Immature natural killer cell (primary cell): ENCODE measurements at places on chromosomes 5 and 9.

DNA sequence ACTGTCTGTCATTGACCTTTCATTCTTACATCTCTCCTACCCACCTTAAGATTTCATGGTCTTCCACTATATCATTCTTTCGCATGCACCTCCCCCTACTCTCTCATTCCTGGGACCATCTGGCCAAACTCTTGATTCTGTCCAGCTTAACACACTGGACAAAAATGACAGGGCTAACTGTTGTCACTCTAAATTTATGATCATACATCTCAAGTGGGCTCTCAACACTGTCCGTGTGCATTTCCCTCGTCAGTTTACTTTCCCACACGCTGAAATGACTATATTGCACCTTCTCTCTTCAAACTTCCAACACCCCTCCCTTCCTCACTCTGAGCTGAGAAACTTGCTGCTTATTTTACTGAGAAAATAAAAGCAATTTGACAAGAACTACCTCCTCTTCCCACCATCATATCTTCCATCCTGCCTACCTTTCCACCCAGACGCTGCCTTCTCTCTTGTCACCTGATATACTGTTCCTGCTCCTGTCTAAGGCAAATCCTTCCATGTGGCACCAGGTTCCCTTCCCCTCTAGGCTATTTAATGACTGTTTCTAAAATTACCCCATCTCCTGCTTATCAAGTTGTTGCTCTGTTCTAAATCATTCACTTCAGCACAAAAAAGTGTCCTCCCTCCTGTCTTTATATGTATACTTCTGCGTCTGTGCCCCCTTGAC lies 8.1 kb upstream of the KLF9 start:
- DNase-seq, result no peak

DNA sequence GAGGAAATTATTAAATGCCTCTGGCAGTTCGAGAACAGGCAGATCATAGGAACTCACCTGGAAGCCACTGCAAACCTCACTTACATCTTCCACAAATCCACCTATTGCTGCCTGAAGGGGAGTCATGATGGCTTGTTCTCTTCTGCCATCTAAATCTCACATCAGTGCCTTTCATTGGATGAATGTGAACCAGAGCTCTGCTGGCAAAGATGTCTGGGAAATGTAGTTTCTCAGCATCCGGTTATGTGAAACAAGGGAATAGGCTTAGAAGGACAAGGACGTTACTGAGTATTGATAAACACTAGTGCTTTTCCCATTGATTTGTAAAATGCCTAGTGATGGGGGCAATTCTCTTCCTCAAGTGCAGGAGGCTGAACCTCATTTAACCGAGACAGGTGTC lies 483.3 kb downstream of the ARHGEF28 start:
- DNase-seq, result no peak

- DNase-seq, result peak; percentile 65
Observed at GRCh38 chr5:180494510-180495181, 467 bp downstream of the CNOT6 start.

DNA sequence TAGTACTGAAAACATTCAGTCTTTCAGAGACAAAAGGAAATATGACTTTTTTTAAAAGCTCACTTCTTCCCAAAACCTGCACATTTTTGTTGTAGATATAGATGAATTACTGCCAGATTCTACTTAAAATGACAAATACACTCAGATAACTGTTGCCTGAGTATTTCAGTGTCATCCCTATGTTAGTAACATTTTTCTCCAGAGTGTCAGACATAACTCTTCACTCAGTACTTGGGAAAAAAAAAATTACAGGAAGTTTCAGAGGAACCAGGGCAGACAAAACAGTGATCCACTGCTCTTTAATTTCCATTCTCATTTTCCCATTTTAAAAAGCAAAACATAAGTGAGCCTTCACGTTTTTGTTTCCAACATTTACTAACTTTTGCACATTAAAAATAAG lies 79.3 kb upstream of the ITGA1 start:
- no peak for DNase-seq

DNA sequence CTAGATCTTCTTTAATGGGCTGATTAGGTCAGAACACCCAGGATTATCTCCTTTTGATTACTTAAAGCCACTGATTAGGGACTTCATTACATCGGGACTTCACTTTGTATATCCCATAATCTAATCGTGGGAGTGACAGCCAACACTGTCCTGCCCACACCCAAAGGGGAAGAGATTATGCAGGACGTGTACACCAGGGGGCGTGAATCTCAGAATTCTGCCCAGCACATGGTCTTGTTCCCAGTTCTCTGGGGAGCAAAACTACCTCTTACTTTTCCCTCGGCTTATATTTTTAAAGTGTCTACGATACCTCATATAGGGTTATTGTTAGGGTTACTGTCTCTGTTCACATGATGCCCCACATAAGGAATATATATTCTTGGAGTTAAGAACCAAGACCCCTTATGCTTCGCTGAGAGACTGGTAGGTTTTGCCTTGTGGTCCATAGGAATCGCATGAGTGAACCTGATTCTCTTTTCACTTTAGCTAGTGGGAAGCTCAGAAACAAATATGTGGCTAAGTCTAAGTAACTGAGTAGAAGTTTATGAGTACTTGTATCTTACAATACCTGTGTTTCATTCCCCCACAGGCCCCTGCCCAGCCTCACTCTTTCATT lies 192.7 kb downstream of the GNA14 start:
- no peak for DNase-seq

DNA sequence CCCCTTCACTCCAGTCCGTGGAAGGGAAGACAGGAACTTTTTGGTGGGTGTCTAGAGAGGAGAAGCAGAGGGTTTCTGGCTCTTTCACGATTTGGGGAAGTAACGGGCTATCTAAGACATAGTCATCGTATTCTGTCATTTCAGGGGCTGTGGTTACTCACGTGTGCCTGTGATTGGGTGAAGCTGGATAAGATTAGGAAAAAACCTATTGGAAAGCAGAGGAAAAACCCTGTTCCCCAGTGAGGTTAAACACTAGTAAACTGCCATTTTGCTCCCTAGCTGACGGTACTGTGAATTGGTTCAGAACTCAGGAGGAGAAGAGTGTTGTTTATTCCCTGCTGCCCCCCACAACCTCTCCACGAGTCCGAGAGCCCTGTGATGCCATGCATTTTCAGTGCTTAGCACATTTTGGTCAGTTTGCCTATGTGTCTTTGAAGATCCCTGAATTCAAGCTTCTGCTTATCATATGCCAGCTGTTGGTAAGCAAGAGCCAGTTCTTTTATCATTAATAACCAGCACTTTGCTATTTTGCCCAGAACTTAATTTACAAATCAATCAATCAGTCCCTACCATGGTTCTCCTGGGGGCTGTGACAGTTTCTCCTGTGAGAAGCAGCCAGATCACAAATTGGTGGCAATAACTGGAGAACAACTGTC lies 45.1 kb upstream of the ROR2 start:
- no peak for DNase-seq

- DNase-seq, result no peak
Observed at GRCh38 chr5:130908186-130908585, 256.9 kb downstream of the HINT1 start.

DNA sequence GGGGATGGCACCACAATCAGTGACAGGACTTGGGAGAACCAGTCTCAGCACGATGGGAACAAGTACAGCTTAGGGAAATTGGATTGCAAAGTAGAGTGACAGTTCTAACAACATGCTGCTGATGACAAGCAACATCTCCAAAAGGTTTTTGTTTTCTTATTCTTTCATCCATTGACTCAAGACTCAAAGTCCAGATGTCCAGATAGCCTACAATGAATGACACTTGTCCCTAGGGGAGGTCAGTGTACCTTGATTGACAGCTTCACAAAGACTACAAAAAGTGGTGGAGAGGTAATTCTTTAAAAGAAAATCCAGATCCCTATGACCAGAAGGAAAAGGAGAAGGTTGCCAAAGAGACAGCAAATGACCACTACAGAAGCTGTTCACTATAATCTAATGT lies 323.9 kb downstream of the TMEM232 start:
- DNase-seq, result no peak

- no peak for DNase-seq
Observed at GRCh38 chr5:96470785-96471184, 37.7 kb upstream of the PCSK1 start.

GRCh38 chr5:108634010-108634616 lies 113.6 kb upstream of the FER start:
- no peak for DNase-seq

- DNase-seq, result no peak
Observed at GRCh38 chr5:95347506-95348120, 43.6 kb upstream of the FAM81B start.

GRCh38 chr9:112110094-112110776 lies 64.9 kb downstream of the SUSD1 start:
- DNase-seq, result no peak

GRCh38 chr9:75053869-75054268 lies 25.8 kb upstream of the CARNMT1 start:
- no peak for DNase-seq

GRCh38 chr5:16871746-16872339 lies 64.2 kb downstream of the MYO10 start:
- no peak for DNase-seq

- no peak for DNase-seq
Observed at GRCh38 chr5:71873191-71873591, 154.1 kb downstream of the CARTPT start.

DNA sequence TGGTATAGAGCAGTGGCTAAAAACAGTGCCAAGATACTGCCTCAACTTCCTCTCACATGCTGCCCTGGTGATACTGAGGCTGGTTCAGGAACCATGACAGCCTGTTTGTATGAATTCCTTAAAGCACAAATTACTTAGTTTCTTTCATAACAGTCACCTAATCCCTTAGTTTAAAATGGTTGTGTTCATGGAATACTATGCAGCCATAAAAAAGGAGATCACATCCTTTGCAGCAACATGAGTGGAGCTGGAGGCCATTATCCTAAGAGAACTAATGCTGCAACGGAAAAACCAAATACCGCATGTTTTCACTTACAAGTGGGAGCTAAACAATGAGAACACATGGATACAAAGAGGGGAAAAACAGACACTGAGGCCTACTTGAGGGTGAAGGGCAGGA lies 21.8 kb downstream of the ZFP62 start:
- DNase-seq, result no peak

DNA sequence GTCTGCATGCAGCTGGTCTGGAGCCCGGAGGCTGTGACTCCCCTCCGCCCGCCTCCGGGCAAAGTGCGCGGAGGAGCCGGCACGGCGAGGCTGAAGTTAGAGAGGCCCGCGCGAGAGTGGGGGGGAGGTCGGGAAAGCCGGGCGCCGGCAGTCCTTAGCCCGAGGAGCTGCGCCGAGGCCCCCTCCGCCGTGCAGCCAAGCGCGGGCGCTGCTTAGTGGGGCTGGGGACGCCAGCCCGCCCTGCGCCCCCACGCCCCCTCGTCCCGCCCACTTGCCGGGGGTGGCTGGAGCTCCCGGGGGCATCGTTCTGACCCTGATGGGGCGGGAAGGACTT lies 403 bp downstream of the NINJ1 start:
- no peak for DNase-seq
